ENCODE measurements at places on chromosomes 1 and 21. TPM values are rescaled to one million over a fixed set of nuclear protein-coding genes. Genes with fewer than 3 reads are reported as not detected.

The ILF2 gene
- total RNA-seq, result 35.8 TPM

The NBL1 gene
- total RNA-seq, result 45.6 TPM

The ARHGAP30 gene
- 0.83 TPM for total RNA-seq

The EVA1B gene
- total RNA-seq, result 9.3 TPM

The KRTAP25-1 gene
- not detected for total RNA-seq

The ACADM gene
- total RNA-seq, result 28.9 TPM

The TMEM52 gene
- 98.9 TPM for total RNA-seq

The PACC1 gene
- total RNA-seq, result 3.1 TPM

The IL10 gene
- total RNA-seq, result 0.16 TPM

The SPRR2G gene
- not detected for total RNA-seq

The AIDA gene
- 34.2 TPM for total RNA-seq

- H3K4me1 ChIP-seq, result no peaks in the 10 kb centered on the region
- H3K27ac ChIP-seq, result no peak overlapping the region
- H3K36me3 ChIP-seq, result no peaks in the 10 kb centered on the region
- no peak overlapping the region for H3K4me3 ChIP-seq
Observed at GRCh38 chr21:44919913-44920693, 596 bp downstream of the ITGB2 start.

- no peaks in the 10 kb centered on the region for H3K36me3 ChIP-seq
- no peak for DNase-seq
Observed at GRCh38 chr1:150003801-150004200, 6.7 kb downstream of the OTUD7B start.

DNA sequence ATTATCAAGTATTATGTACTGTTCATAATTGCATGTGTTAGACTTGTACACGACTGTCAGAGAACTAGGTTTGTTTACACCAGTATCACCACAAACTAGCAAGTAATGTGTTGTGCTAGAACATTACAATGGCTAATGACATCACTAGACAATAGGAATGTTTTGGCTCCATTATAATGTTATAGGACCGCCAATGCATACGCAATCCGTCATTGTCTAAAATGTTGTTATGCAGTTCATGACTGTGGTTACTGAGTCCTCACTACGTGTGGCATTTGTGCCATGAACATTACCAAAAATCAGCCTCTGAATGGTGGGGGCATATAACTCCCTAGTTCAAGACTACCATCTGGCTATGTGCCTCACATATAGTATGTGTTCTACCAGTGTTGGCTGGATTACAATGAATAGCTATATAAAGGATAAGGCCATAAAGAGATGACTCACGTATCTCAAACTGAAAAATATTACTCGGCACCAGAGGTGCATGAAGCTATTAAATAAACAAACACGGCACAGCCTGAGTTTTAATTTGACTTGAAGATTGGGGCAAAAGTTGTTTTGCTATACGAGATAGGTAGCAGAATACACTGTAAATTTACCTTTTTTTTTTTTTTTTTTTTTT lies 89.1 kb upstream of the COL24A1 start:
- no peaks in the 10 kb centered on the region for H3K27me3 ChIP-seq
- no peak overlapping the region for H3K4me3 ChIP-seq
- H3K27ac ChIP-seq, result no peak overlapping the region

GRCh38 chr1:153568367-153569099 lies 2.9 kb upstream of the S100A2 start:
- DNase-seq, result peak; percentile 88
- H3K27me3 ChIP-seq, result no peaks in the 10 kb centered on the region
- H3K4me3 ChIP-seq, result peak overlapping the region; percentile 21
- peaks cover 24% of the 10 kb centered on the region for H3K4me1 ChIP-seq

- H3K27ac ChIP-seq, result no peak overlapping the region
- DNase-seq, result no peak
- H3K4me3 ChIP-seq, result no peak overlapping the region
- no peaks in the 10 kb centered on the region for H3K36me3 ChIP-seq
- H3K27me3 ChIP-seq, result no peaks in the 10 kb centered on the region
Observed at GRCh38 chr1:223315665-223316064, 48.3 kb downstream of the SUSD4 start.

GRCh38 chr1:208203848-208204609 lies 40.2 kb downstream of the PLXNA2 start:
- DNase-seq, result no peak
- H3K4me1 ChIP-seq, result peaks cover 34% of the 10 kb centered on the region
- no peaks in the 10 kb centered on the region for H3K36me3 ChIP-seq
- H3K27me3 ChIP-seq, result no peaks in the 10 kb centered on the region
- no peak overlapping the region for H3K27ac ChIP-seq

GRCh38 chr1:229836324-229836723 lies 210.3 kb downstream of the URB2 start:
- DNase-seq, result no peak
- no peak overlapping the region for H3K4me3 ChIP-seq
- H3K36me3 ChIP-seq, result no peaks in the 10 kb centered on the region
- no peaks in the 10 kb centered on the region for H3K27me3 ChIP-seq
- no peak overlapping the region for H3K27ac ChIP-seq
- H3K4me1 ChIP-seq, result no peaks in the 10 kb centered on the region

DNA sequence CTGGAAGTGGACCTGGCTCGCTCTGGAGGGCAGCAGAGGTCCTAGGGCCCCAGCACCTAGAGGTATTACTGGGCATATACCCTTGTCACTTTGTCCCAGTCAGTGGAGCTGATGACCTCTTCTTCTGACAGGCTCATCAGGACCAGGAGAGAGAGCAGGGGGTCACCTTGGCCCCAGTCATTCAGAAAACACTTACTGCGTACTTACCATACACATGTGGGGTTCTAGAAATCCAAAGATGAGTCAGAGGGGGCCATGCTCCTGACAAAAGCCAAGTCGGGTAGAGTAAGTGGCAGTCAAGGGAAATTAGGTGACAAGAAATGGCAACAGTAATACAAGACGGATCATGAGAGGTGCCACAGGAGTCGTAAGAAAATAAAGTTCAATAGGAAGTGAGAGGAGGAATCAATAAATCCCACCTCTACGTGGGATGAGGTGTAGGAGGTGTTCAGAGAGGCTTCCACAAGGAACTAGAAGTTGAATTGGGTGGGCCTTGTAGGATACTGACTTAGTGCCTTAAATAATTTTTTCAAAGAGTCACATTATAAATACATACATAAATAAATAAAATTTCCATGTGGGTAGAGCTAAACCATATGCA lies 6.8 kb downstream of the KCNC4 start:
- no peaks in the 10 kb centered on the region for H3K36me3 ChIP-seq
- no peaks in the 10 kb centered on the region for H3K27me3 ChIP-seq
- H3K4me3 ChIP-seq, result no peak overlapping the region
- DNase-seq, result no peak

DNA sequence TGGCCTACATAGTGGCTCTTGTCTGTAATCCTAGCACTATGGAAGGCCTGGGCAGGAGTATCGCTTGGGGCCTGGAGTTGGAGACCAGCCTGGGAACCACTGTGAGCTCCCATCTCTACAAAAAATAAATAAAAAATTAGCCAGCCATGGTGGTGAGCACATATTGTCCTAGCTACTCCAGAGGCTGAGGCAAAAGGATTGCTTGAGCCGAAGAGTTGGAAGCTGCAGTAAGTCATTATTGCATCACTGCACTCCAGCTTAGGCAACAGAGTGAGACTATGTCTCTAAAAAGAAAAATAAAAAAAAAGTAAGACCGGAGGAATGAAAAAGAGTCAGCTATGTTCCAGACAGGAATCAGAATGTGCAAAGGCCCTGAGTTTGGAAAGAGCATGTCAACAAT lies 115.3 kb downstream of the CYYR1 start:
- no peaks in the 10 kb centered on the region for H3K27me3 ChIP-seq
- H3K36me3 ChIP-seq, result no peaks in the 10 kb centered on the region
- no peak overlapping the region for H3K27ac ChIP-seq
- DNase-seq, result no peak
- H3K4me1 ChIP-seq, result no peaks in the 10 kb centered on the region

GRCh38 chr1:162349635-162350330 lies 26.9 kb downstream of the SPATA46 start:
- H3K27me3 ChIP-seq, result no peaks in the 10 kb centered on the region
- DNase-seq, result no peak
- no peak overlapping the region for H3K4me3 ChIP-seq
- H3K27ac ChIP-seq, result no peak overlapping the region
- H3K4me1 ChIP-seq, result peaks cover 3% of the 10 kb centered on the region
- no peaks in the 10 kb centered on the region for H3K36me3 ChIP-seq

DNA sequence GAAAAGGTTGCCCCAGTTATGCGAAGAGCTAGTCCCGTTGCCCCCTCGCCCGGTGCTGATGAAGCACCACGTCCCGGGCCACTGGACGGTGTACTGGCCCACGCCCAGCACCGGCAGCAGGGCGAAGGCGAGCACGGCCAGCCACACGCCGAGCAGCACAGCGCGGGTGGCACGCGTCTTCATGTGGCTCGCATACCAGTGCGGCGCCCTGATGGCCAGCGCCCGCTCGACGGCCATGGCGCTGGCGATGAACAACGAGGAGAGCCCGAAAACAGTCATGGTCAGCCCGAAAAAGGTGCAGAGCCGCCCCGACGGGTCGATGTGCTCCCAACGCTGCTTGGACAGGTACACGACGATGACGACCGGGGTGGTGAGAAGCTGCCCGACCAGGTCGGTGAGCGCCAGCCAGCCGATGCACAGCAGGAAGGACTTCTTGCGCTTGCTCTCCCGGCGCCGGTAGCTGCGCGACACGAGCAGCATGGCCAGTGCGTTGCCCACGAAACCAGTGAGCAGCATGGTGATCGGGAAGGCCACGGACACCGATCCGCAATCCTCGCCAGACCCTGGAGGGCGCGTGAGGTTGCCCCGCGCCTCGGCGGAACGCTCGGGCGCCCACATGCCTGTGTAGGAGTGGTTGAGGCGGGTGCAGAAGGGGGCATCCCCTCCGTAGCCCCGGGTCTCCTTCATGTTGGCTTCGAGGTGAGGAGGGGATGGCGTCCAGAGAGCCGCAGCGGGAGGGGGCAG lies 553 bp downstream of the PTGER3 start:
- no peaks in the 10 kb centered on the region for H3K36me3 ChIP-seq
- H3K4me1 ChIP-seq, result peaks cover 7% of the 10 kb centered on the region
- no peak for DNase-seq
- H3K27ac ChIP-seq, result peak overlapping the region; percentile 13
- H3K27me3 ChIP-seq, result no peaks in the 10 kb centered on the region

GRCh38 chr1:167561753-167562152 lies 8.2 kb upstream of the CREG1 start:
- no peaks in the 10 kb centered on the region for H3K4me1 ChIP-seq
- H3K4me3 ChIP-seq, result no peak overlapping the region
- DNase-seq, result no peak
- H3K27me3 ChIP-seq, result no peaks in the 10 kb centered on the region
- no peak overlapping the region for H3K27ac ChIP-seq

DNA sequence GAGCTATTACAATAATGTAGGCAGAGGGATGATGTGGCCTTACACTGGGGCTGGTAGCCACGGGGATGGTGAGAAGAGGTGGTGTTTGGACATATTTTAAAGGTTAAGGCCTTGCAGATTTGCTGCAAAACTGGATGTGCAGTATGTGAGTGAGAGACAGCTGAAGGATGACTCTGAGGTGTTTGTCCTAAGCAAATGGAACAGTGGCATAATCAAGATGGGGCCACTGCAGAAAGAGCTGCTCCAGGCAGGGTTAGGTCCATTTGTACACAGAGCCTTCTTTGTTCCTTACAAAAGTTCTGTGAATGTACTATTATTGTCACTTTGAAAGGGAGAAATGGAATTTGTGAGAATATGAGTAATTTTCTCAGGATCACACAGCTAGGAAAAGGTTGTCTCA lies 220.4 kb upstream of the ZP4 start:
- DNase-seq, result no peak
- H3K4me3 ChIP-seq, result no peak overlapping the region
- no peaks in the 10 kb centered on the region for H3K27me3 ChIP-seq
- H3K27ac ChIP-seq, result no peak overlapping the region
- no peaks in the 10 kb centered on the region for H3K36me3 ChIP-seq
- no peaks in the 10 kb centered on the region for H3K4me1 ChIP-seq

GRCh38 chr21:43809853-43810504 lies 20.6 kb downstream of the RRP1 start:
- no peaks in the 10 kb centered on the region for H3K36me3 ChIP-seq
- H3K4me3 ChIP-seq, result no peak overlapping the region
- H3K4me1 ChIP-seq, result peaks cover 4% of the 10 kb centered on the region
- no peak overlapping the region for H3K27ac ChIP-seq
- DNase-seq, result no peak

DNA sequence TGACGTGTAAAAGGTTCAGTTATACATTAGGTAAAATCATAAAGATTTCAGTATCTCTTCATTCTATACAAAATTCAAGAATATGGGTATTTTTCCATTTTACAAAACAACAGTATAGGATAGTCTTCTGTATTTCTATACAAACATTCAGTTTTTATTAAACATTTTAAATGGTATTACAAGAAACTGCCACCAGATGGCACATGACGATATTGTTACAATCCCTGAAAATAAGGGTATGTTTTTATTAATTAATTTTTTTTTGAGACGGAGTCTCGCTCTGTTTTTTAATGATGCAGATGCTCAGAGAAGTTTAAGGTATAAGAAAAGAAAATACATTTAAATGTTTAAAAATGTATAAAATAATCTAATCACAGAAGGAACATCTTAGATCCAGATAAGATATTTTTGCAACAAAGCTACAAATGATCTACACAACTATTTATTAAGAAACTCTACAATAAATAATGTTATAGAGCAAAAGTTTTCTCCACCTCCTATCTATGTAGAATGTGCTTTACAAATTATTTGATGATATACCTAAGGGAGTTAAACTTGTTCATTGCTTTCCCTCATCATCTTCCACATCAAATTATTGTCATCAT lies 23.5 kb upstream of the RSBN1 start:
- no peaks in the 10 kb centered on the region for H3K4me1 ChIP-seq
- no peak overlapping the region for H3K27ac ChIP-seq
- H3K4me3 ChIP-seq, result no peak overlapping the region
- DNase-seq, result no peak

DNA sequence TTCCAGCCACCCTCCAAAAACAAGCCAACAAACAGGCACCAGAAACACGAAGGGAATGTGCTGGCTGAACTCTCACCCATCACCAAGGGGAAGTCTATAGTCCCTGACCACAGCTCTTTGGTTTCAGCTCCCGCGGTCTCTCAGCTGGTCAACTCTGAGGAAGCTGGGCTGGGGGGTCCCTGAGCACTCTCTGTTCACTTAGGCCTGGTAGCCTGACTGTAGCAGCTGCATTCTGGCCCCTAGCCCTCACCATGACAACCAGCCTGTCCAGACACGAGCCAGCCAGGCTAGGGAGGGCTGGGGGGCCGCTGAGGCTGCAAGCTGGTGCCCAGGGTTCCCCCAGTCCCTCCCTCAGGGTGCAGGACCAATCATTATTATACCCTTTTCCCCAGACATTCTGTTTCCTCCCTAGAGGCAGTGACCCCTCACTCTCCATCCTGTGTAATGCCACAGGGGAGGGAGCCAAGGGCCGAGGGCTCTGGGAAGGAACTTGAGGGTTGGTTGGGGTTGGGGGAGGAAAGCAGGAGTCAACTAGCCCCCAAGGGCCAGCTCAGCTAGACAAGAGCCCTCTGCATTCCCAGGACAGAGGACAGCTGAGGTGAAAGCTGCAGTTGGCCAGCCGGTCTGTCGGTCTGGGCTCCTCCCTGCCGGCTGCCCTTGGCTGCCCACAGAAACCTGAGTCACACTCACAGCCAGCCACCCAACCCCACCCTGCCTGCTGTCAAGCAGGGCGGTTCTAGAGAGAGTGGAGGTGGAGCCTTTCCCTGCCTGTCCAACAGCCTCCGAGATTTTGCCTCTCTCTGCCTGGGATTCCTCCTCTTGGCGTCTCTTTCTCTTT lies 1.2 kb upstream of the TRAPPC3 start:
- H3K27me3 ChIP-seq, result no peaks in the 10 kb centered on the region
- peaks cover 14% of the 10 kb centered on the region for H3K4me1 ChIP-seq
- H3K4me3 ChIP-seq, result no peak overlapping the region
- no peaks in the 10 kb centered on the region for H3K36me3 ChIP-seq
- H3K27ac ChIP-seq, result peak overlapping the region; percentile 93
- DNase-seq, result peak; percentile 97

GRCh38 chr1:17772615-17773212 lies 17.6 kb downstream of the ACTL8 start:
- H3K4me3 ChIP-seq, result no peak overlapping the region
- H3K27me3 ChIP-seq, result no peaks in the 10 kb centered on the region
- H3K4me1 ChIP-seq, result no peaks in the 10 kb centered on the region
- no peak overlapping the region for H3K27ac ChIP-seq
- no peak for DNase-seq
